ENCODE measurements at places on chromosomes 6 and 20.

- DNase-seq = no peak
These were observed 9.3 kb downstream of the HNF4A start for GRCh38 chr20:44364780-44365179.

GRCh38 chr20:49821870-49822331, 9.3 kb downstream of the SLC9A8 start:
- no peak for DNase-seq

GRCh38 chr6:122740936-122741335, 38.6 kb upstream of the FABP7 start:
- no peak for DNase-seq

GRCh38 chr6:36025260-36025931, 955 bp upstream of the SLC26A8 start:
- DNase-seq = no peak

- no peak for DNase-seq
These were observed 91.0 kb downstream of the HIVEP1 start for GRCh38 chr6:12103158-12103557.

DNA sequence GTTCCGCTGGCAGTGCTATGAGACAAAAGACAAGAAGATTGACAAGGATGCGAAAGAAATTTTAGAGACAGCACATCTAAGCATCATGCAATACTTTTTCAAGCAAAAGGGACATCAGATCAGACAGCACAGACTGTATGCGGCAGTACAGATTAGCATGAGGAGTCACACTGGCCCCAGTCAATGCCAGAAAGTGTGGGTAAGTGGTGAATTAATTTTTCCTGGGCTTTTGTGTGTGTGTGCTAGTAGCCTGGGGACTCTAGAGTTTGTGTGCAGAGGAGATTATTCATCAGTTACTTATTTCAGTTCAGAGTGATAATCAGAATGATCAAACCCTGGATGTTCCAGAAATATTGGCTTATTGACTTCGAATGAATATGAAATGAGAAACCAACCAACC, 47.2 kb downstream of the LAMA4 start:
- no peak for DNase-seq

Measured in AG04449 (cell line).